ENCODE measurements at places on chromosomes 5 and 9.

- DNase-seq = no peak
Measured at GRCh38 chr5:51389288-51389576, 6.0 kb downstream of the ISL1 start.

DNA sequence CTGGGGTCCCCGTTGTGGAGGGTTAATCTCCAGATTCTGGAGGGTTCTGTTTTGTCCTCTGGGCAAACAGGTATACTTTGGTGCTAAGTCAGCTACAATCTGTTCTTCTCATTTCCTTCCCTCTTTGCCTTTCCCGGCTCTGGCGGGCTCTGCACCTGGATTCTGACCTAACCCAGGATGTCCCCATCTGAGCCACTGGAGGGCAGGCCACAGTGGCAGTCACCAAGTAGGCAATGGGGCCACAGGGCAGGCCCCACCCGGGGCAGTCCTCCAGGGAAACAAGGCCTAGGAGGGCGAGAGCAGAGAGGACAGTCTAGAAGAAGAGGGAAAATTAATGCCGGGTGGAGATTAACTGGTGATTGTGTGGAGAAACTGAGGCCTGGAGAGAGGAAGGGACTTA is 40.4 kb upstream of the HRH2 start:
- no peak for DNase-seq

DNA sequence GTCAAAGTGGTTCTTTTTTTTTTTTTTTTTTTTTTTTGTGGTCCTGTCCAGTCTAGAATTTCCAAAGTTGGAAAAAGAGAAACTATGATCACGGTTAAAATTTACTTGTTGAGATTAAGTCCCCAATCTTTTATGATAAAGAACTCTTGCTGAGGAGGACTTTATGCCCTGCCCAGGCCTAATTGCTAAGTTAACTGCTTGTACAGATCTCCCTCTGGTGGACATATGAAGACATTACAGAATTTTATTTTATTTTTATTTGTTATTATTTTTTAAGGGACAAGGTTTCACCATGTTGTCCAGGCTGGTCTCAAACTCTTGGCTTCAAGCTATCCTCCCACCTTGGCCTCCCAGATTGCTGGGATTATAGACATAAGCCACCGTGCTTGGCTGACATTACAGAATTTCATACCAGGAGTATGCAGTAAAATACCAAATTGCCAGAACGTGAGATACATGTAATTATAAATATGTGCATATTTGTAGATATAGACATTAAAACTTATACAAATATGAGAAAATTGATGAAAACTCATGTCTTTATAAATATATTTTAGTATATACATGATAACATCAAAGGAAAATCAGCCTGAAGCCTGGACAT is 91.2 kb downstream of the RFK start:
- peak; percentile 59 for DNase-seq

- DNase-seq = no peak
Measured at GRCh38 chr9:136190656-136191055, 14.3 kb downstream of the LHX3 start.

GRCh38 chr5:87787086-87787485 is 374.4 kb upstream of the CCNH start:
- no peak for DNase-seq

GRCh38 chr9:129568560-129569501 is 52.1 kb downstream of the C9orf50 start:
- DNase-seq = peak; percentile 46

DNA sequence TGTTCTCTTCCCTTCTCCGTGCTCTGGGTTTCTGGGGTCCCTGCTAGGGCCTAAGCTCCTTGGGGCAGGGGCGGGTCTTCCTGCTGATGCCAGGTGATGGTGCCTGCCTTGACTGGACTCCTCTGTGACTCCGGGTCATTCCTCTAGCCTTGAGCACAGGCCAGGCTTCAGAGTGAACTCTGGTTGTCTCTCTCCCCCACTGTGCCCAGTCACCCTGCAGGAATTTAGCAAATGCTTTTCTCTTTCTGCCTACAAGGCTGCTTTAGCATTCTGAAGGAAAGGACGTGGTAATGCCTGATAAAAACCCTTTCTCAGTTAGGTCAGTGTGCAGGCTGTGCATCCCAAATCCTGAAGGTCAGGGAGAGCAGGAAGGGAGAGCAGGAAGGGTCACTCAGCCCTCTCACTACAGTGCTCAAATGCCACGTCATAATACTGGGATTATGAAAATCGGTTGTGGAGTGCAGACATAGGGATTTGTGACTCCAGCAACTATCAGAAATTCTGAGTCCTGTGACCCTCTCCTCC is 2.7 kb downstream of the CXCL14 start:
- peak; percentile 80 for DNase-seq

- DNase-seq = no peak
Measured at GRCh38 chr5:66669086-66669861, 73.1 kb downstream of the MAST4 start.

GRCh38 chr9:73152953-73153352 is 1.3 kb downstream of the ANXA1 start:
- DNase-seq = peak; percentile 68

DNA sequence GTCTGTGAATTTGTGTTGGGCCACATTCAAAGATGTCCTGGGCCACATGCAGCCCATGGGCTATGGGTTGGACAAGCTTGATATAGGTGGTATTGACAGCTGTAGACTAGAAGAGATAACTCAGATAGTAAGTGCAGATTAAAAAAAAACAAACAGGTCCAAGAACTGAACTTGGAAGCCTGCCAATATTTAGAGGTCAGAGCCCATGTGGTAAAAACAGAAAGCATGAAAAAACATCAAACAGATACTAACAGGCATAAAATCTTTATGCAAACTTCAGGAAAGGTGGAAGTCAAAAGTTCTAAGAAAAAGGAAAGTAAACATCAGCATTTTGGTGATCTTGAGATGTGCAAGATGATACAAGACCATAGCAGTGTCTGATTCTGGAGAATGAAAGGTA is 155.1 kb upstream of the NR4A3 start:
- no peak for DNase-seq

DNA sequence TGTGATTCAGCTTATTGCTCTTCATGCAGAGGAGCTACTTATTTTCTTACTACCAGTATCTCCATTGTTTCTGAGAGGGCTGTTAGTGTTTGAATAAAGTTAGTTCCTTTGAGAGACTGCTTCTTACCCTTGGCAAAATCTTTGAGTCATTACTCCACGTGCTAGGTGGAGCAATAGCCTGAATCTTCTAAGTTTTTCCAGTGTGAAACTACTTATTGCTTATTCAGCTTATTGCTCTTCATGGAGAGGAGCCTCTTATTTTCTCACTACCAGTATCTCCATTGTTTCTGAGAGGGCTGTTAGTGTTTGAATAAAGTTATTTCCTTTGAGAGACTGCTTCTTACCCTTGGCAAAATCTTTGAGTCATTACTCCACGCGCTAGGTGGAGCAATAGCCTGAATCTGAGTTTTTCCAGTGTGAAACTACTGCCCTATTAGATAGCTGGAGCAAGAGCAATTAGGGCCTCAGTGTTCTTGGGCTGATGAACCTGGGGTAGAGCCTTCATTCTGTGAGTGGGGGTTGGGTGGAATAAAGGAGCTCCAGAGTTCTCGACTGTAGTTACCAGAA is 41.9 kb downstream of the GPBP1 start:
- DNase-seq = peak; percentile 22

DNA sequence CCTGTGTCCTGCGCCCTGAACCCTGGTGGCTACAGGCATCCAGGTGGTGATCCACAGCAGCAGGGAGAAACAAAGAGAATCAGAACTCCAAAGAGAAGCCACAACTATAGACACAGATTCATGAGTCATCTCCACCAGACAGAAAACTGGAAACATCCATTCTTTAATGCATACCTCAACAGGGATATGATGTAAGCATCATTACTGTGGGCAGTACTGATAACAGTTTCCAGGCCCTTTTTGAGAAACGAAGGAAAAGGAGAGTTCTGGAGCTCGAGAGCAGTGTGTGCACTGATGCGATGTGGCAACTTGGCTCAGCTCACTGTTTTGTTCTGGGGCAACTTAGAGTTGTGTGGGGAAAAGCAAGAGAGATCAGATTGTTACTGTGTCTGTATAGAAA is 215.6 kb upstream of the ADAMTS16 start:
- DNase-seq = no peak

DNA sequence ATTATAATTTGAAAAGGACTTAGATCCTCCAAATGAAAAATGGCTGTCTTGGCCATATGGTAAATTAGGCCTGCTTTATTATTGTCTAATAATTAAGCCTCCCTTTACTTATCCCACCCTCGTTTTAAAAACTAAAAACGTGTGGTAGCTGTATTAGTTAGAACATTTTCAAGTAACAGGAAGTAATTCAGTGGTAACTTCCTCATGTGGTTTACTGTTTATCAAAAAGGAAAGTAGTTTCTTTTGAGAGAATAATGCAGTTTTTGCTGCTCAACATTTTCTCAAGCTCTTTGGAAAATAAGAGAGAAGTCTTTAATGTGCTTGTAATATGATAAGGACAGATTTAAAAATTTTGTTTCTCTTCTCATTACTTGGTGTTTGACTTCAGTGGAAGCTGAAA is 26.0 kb downstream of the ZCCHC7 start:
- DNase-seq = no peak

- DNase-seq = peak; percentile 21
Measured at GRCh38 chr5:149550594-149551226, 529 bp downstream of the CSNK1A1 start.

- no peak for DNase-seq
Measured at GRCh38 chr9:4065054-4065453, 234.8 kb downstream of the GLIS3 start.

DNA sequence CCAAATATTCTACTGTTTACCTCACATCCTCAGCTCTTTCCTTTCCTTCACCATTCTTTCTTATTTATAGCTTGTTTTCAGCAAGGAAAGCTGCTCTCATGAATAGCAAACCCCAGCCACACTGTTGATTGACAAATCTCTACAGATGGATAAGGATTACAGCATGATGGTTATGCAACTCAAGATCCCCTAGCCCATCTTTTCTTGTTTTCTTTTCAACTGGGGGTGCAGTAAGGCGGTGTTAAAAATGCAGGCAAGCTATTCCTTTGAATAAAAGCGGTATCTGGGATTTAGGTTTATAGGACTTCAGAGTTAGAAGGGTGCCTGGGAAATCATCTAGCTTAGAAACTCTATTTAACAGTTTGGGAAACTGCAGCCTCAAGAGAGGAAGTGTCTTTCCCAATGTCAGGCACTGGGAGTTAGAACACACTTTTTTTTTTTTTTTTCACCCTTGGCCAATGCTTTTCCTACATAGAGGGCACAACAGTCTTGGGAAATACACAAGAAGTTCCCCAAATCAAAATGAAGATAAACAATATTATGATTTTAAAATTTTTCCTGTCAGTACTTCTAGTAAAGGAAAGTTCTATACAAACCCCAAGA is 2.6 kb downstream of the SPARC start:
- DNase-seq = peak; percentile 26

DNA sequence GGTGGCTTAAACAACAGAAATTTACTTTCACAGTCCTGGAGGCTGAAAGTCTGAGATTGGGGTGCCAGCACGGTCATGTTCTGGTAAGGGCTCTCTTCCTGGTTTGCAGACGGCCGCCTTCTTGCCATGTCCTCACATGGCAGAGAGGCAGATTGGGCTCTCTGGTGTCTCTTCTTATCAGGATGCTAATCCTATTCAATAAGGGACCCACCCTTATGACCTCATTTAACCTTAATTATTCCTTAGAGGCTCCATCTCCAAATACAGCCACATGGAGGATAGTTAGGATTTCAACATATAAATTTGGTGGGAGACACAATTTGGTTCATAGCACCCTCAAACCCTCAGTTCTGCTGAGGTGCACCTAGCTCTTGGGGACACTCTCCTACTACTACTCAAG is 180.4 kb downstream of the DAB2IP start:
- no peak for DNase-seq

DNA sequence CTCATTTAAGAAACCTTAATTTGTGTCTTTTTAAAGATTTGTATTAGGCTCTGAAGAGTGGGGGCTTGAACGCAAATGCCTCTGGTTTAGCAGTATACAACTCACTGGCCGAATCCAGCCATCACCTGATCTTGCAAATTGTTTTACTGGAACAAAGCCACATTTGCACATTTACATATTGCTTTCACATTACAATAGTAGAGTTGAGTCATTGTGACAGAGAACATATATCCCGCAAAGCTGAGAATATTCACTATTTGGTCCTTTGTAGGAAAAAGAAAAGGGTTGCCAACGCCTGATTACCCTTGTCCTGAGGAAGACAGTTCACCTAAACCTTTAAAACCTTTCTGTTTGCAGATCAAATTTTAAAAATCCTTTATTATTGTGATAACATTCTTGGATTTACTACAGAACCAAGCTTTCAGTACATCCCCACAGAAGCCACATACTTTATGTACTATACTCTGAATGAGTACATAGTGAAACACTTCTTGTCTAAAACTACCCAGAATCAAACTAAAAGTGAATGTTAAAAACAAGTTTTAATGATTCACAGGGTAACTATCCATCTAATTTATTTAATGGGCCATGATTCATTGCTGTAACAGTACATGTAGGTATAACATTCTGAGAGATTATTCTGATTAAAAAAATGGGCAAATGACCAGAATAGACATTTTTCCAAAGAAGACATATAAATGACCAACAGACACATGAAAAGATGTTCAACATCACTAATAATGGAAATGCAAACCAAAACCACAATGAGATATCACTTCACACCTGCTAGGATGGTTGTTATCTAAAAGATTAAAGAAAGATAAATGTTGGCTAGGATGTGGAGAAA is 161.0 kb downstream of the SLC25A46 start:
- DNase-seq = peak; percentile 76

- no peak for DNase-seq
Measured at GRCh38 chr5:126482591-126482990, 59.4 kb downstream of the GRAMD2B start.

GRCh38 chr5:132813599-132814502 is 749 bp downstream of the SOWAHA start:
- peak; percentile 31 for DNase-seq

GRCh38 chr9:130824643-130825350 is 10.3 kb upstream of the ABL1 start:
- DNase-seq = peak; percentile 84

GRCh38 chr9:111588846-111589245 is 10.6 kb downstream of the PTGR1 start:
- peak; percentile 1 for DNase-seq

DNA sequence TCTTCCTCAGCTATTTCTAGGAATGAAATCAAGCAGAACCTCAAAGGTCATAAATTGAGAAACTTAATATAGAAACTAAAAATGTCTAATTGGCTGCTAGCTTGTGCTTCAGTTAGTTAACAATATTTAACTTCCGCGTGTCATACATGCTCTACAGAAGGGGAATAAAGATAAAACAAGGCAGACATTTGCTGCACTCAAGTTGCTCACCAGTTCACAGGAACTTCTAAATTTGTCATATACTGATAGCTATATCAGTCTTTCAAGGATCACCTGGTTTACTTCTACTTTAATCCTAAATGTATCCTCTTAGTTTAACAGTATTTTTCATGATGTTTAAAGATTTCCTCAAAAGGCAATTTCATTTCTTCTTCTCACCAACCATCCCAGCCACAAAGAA is 8.4 kb downstream of the CCNH start:
- no peak for DNase-seq

GRCh38 chr5:156590978-156591377 is 259.1 kb upstream of the PPP1R2B start:
- no peak for DNase-seq
